ENCODE measurements at places on chromosomes 6 and 20.

DNA sequence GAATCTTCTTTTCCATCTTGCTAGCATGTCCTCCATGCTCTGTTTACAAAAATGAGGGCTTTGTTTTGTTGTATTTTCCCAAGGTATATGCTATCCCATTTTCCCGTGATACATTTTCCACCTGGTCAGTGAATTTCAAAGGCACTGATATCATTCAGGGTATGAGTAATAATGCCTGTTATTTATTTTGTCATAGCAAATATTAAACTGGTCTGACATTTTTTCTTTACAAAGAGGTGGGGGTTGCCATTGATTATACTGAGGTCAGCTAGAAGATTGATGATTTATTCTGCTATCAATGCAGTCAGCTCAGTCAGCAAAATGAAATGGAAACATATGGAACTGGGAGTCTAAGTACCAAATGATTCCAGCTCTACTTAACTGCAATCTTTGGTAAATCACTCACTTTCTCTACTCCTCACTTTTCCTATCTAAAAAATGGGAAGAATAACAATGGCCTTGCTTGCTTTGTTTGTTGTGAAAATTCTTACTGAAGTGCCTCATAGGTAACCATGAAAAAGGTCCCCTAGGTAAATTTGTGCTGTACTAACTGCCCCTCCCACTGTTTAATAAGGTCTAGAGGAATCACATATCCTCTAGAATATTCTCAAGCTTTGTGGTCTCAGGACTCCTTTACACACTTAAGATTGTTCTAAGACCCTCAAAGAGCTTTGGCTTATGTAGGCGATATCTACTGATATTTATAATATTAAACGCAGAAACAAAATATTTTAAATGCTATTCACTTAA lies 64.0 kb downstream of the ARHGAP18 start:
- no peak for DNase-seq

DNA sequence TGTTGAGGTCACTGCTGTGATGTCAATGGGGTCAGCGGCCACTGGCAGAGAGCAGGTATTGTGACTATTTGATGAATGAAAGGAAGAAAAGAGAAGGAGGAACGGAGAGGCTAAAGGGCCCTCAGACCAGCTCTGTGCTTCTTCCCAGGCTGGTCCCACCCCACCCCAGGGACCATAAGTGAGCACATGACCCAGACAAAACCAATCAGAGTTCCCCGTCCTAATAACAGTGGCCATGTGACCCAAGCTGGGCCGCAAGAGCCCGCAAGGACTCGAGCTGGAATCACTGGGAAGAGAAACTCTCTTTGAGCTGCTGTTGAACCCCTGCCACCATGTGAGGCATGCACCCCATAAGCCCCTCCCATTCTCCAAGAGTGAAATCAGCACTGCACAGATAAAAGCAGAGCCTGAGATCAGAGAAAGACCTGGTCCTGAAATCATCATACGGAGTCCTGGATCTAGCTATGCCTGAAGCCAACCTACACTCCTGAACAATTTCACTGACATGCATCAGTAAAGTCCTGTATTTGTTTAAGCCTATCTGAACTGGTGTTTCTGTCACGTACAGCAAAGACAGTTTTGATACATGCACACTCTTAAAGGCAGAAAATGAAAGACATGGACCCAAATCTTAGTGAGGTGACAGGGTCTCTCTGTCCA lies 90.2 kb downstream of the PREX1 start:
- DNase-seq: no peak

DNA sequence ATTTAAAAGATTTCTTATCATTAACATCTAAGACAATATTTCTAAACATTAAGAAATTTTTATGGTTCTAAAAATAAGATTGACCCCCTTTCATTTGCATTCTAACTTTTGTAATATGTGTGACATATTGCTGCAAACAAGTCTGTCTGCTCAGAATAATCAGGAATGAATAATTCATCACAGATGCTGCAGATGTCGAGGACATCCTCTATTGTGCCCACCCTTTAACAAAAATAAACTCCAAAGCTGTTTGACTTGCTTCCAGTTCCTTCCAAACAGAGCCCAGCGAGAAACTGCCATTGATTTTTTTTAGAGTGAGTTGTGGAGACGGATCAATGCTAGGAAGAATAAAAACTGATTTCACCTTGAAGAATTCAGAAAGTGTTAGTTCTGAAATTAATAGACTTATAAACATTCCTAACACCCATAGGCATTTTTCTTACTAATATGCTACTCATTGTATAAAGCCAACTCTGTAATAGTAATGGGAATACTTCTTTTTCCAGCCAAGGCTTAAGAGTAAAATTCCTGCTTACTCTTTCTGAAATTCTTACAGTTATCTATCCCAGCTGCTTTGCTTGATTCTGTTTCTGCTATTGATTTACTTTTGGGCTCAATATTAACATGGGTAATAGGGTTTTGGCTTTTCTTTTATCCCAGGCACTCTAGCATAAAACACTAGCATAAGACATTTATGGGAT lies 244.8 kb upstream of the FAM83B start:
- no peak for DNase-seq

GRCh38 chr6:111258615-111259088 lies 171.3 kb downstream of the SLC16A10 start:
- DNase-seq: no peak

- no peak for DNase-seq
Observed at GRCh38 chr6:155147958-155148663, 115.7 kb upstream of the CLDN20 start.

Data from stimulated activated CD4-positive, alpha-beta T cell treated with anti-CD3 and anti-CD28 coated beads, Interleukin-1b, Interleukin-23, amount 100 ng/mL, for 1 hour (primary cell).